GM20000 (cell line): ENCODE measurements at places on chromosomes 5 and 9.

DNA sequence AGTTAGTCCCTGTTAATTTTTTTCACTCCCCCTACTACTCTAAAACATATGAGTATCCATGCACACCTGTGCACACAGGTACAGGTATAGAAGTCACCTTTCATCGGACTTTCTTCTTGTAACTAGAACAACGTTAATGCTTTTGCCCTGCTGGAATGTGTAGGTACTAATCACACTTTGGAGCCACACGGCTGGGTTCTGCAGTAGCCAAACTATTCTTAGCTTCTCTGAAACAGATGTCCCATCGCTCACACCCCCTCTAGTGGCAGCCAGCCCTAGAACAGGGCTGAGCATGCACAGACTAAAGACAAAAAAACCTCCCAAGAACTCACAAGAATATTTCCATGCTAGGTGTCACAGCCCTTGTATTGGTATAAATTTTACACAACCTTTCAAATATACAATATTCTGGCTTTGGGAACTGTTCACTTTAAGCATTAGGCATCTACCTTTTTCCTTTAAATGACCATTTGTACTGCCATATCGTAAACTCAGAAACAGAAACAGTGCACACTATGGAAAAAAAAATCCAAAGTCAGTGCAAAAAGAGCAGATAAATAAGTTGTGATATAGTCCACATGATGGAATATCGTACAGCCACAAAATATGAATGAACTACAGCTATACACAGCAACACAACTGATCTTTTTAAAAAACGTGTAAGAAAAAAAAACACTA lies 64.0 kb downstream of the RETREG1 start:
- DNase-seq = peak; percentile 41

GRCh38 chr5:168422431-168422830 lies 63.8 kb upstream of the RARS1 start:
- DNase-seq = no peak

- no peak for DNase-seq
Measured at GRCh38 chr9:80400624-80401230, 829.0 kb downstream of the TLE4 start.

DNA sequence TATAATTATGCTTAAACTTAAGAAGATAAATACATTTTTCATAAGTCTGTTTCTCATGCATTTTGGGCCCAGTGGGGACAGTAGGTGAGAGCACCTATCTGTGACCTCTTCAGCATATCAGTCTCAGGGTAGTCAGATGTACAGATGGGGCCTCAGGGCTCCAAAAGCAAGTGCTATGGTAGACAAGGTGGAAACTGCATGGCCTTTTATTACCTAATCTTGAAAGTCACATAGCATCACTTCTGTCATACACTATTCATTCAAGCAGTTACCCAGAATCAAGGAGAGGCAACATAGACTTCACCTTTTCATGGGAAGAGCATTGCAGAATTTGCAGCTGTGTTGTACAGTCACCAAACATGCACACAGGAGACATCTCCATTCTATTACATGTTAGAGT lies 94.8 kb downstream of the SV2C start:
- no peak for DNase-seq

DNA sequence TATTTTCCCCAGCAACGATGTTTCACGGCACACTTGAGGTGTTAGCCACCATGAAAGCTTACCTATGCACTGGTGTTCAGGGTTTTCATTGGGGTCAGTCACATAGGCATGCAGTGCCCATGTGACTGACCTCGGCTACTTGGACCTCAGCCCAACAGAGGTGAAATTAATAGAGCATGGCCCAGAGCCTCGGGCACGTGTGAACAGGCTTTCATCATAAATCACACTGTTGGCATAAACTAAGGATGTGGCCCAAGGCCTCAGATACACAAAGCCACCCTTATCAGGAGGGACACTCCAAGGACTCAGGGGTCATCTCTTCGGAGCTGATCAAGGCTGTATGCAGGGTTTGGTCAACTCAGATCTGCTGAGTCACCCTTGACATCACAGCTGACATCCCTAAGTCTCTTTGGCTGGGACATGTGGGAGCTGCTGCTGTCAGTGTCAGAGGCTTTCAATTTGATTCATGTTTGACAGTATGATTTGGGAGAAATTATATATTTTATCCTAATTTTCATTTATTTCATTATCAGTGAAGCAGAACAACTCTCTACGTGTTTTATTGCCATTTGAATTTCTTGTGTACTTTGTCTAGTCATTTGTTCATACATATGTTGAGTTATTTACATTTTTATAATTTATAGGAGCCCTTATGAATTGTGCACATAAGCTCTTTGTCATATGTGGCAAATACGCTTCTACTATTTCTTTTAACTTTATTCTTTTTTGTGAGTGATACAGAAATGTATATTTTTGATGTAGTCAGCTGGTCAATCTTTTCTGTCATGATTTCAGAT lies 59.7 kb upstream of the ANKRD33B start:
- DNase-seq = no peak

DNA sequence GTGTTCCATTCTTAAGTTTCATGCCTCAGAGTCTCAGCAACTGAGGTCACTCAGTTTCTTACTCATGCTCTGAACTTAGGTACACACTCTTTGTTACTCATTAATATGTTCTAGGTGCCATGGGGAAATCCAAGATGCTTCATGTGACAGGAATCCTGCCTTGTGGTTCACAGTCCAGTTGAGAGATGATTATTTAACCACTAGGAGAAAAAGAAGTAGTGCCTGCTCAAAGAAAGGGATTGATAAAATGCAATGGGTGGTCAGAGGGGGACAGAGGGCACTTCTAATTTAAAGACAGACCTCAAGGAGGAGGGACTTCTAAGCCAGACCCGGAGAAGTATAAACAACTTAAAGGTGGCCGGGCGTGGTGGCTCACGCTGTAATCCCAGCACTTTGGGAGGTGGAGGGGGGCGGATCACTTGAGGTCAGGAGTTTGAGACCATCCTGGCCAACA lies 69.0 kb downstream of the UGCG start:
- peak; percentile 61 for DNase-seq

- no peak for DNase-seq
Measured at GRCh38 chr5:103263054-103263453, 4.5 kb downstream of the MACIR start.

DNA sequence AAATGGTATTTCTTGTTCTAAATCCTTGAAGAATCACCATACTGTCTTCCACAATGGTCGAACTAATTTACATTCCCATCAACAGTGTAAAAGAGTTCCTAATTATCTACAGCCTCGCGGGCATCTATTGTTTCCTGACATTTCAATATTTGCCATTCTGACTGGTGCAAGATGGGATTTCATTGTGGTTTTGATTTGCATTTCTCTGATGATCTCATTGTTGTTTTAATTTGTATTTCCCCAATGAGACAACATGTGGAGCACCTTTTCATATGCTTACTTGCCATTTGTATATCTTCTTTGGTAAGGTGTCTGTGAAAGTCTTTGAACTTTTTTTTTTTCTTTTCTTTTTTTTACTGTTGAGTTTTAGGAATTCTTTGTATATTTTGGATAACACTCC lies 473.6 kb downstream of the KCTD16 start:
- no peak for DNase-seq

GRCh38 chr9:137607141-137607857 lies 1.8 kb downstream of the ARRDC1 start:
- no peak for DNase-seq

DNA sequence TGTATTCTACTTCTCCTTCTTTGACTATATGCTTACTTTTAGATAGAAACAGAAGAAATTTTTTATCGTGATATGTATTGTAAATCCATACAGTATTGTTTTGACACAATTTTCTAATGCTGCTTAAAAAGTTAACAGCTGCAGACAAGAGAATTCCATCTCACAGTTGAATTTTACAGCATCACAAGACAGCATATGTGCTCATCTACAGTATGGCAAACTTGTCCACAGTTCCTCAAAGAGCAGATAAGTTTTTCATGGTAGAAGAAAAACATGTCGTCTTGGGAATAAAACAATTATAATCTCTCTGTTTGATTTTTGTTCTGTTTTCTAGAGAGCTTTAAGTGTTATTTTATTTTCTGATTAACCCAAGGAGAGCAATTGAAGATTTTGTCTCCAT lies 438.5 kb upstream of the NUDT12 start:
- DNase-seq = no peak

DNA sequence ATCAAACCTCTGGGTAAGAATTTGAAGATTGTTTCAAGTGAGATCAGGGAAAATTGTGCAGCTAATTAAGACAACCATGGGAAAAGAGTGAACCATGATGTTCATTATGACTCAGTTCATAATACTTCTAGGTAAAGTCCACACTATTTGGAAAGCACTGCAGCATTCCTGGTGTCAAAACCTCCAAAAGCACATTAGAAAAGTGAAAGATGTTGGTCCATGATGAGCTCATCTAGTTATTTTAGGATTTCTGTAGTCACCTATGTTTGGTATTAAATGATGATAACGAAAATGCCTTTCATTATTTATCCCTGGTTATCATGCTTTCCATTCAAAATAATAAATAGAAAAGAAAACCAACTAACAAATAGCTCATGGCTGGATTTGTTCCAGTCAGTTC lies 49.1 kb downstream of the PTCD2 start:
- no peak for DNase-seq

DNA sequence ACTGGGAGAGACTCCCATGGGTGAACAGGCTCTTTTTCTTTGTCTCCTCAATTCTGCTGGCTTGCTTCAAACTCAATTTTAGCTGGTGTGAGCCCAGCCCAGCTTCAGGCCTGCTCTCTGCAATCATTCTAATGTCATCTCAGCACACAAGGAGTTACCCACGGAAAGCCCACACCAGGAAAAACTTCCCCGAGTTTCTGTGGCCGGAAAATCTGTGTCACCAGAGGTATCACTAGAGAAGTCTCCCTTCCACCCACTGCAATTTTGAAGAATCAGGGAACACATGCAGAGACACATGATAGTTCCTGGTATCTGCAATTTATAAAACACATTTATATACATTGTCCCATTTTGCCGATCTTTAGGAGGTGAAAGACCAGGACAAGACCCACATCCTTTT lies 13.5 kb upstream of the NDFIP1 start:
- no peak for DNase-seq

DNA sequence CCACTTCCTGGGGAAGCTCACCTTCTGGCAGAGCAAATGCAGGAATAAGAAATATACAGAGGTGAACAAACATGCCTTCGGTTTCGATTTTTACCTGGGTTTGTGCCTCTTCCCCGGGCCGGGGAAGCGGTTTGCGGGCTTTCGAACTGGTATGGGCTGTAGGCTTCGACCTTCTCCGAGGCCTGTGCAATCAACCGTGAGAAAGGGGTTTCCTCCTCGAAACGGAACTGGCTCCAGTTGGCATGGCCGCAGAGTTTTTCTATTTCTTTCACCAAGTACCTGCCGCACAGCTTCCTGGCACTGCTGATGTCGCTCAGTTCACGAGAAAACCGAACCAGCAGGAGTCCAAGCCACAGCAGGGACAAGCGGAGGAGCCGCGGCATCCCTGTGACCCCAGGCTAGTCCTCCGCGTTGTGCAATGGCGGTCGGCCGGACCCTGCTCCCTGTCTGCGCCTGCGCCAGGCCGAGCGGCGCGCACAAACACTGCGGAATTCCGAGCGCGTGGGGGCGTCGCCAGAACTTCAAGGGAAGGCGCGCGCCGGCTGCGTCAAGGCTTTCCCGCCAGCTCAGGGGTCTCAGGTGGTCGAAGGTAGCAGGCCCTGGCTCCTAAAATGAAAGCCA lies at the start of gene INSL6:
TSS of gene INSL6 (minus strand) at position 420 of the 621 bp plus-strand sequence. CDS start at position 383, 37 bp downstream.
- no peak for DNase-seq

GRCh38 chr5:176425138-176425537 lies 8.8 kb upstream of the CLTB start:
- no peak for DNase-seq

DNA sequence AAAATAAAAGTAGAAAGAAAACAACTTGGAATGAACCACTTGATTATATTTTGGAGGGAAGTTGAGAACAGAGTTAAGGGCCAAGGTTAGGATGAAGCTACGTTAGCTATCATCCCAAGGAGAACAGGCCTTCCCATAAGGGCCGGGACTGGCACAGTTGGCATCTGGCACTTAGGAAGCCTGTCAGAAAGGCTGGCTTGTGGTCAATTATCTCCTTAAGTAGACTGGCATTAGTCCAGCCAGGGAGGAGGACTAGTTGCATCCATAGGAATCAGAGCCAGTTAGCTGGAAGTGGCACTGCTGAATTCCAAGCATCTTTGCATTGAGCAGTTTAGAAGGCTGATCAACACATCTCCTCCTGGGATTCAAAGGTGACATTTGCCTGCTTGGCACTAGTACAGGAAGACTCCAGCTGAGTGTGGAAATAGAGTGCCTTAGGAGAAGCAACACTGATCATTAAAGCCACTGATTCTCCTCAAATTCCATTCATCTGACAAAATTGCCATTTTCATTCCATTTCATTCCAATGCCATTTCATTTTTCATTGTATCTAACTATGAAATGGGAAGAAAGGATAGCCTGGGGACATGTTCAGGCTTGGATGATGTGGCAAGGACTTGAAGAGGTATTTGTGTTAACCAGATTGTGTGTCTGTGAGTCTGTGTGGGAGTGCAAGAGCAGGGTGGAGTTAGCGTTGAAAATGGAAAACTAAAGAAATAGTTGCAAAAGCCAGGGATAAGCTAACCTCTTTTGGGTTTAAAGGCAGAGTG lies 5.5 kb downstream of the FOXB2 start:
- DNase-seq = no peak

- DNase-seq = no peak
Measured at GRCh38 chr9:37262410-37262809, 142.0 kb downstream of the ZCCHC7 start.

DNA sequence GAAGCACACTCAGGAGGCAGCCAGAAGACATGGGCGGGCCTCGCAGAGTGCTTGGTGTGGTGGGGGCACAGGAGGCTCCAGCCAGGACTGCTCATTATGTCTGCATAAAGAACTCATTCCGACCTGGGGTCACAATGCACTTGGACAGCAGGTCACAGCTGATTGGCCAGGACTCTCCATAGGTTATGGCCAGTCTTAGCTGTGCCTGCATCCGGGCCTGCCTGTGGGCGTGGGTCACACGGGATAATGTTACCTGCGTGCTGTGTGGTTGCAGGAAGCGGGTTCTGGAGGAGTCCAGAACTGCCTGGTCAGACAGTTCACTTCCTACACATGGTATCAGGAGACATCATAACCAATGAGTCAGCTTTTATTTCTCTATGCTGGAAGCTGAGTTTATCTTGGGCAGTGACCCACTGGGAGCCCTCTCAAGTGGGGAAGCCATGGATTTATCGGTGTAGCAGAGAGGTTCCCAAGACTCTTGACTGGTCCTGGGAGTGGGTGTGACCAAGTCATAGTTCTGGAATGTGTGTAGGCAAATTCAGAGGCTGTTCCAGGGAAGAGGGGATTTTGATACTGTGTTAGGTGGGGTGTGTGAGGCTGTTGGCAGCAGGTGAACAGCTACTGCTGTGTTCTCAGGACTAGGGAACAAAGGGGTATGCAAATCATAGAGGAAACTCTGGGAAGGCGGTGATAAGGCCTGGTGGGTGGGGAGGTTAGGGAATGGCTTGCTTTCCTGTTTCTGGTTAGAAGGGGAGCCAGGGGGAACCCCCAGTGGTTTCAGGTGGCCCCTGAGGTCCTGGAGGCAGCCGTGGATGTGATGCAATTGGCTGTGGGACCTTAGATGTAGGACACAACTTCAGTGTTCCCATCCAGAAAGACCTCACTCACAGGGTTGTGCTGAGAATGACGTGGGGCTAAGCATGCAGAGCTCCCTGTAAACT lies 51.3 kb downstream of the ARHGEF37 start:
- DNase-seq = no peak
